ENCODE measurements at places on chromosomes 2 and 18.

- no peak for DNase-seq
Measured at GRCh38 chr2:112314856-112315255, 39.5 kb downstream of the ZC3H6 start.

- DNase-seq: no peak
Measured at GRCh38 chr18:67525328-67526099, 9.0 kb upstream of the DSEL start.

- no peak for DNase-seq
Measured at GRCh38 chr2:135662088-135662487, 79.6 kb upstream of the UBXN4 start.

- DNase-seq: no peak
Measured at GRCh38 chr2:164794432-164795231, 47.0 kb downstream of the COBLL1 start.

DNA sequence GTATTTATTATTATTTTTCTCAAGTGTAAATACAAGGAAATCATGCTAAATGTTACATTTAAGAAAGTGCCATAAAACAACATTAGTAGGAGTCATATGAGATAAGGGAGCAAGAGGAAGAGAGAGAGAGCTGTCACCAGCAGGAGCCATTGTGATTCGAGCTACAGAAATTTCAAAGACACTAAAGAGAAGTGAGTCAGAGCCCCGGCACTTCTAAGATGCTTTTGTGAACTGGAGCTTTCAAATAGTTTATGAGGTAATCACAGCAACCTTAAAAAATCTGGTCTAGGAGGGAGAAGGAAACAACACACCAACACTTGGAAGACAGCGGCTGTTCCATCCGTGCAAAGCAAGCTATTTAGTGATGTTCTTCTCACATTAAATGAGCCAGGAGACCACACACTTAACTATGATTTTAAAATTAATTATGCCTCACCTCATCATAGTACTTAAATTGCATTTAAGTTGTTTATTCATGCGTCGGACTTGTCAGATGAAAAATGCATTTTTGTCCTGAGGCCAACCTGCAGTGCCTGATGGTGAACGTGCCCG is 382.7 kb upstream of the SALL3 start:
- DNase-seq: no peak

GRCh38 chr2:118806797-118807667 is 40.4 kb downstream of the EN1 start:
- no peak for DNase-seq

DNA sequence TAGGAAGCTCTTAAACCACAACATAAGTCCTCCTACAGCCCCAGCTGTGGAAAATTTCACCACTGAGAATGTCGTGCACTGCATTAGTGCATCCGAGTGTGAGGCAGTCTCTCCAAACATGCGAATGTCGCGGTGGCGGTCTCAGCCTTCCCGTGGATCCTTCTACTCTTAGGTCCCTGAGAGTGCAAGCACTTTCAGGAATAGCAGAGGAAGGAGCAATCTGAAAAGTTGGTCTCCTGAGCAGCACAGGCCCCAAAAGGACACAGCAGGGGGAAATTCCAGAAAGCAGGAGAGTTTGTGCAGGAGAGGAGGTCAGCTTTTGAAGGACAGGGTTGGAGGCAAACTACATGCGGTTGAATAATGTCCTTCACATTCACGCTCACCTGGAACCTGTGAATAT is 440.5 kb upstream of the SMIM21 start:
- DNase-seq: no peak

- no peak for DNase-seq
Measured at GRCh38 chr2:201966691-201967438, 66.8 kb upstream of the FZD7 start.

DNA sequence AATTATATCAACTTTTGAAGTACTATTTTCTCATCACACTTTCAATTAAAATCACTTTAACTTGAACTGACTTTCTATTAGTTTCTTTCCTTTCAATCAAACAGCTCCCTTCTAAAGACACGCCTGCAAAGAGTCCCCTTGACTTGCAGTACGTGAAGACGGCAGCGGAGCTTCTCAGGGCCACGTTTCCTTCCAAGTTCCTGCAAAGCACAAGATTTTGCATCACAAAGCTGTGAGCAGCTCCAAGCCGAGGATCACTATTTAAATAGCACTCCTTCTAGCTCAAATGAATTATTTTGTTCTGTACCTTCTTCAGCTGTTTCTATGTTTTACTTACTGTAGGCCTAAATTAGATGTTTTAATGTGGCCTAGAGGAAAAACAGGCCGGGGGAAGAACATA is 30.8 kb downstream of the SH3YL1 start:
- DNase-seq: no peak

DNA sequence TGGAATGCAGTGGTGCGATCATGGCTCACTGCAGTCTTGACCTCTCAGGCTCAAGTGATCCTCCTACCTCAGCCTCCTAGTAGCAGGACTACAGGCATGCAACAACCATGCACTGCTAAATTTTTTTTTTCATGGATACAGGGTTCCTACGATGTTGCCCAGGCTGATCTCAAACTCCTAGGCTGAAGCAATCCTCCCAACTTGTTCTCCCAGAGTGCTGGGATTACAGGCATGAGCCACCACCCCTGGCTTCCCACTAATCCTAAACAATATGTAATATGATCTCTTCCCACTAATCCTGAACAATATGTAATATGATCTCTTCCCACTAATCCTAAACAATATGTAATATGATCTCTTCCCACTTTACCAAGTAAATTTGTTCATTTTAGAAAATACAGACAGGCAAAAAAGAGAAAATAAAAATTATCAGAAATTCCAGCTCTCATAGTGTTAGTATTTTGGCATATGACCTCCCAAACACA is 33.7 kb upstream of the C18orf32 start:
- DNase-seq: no peak

GRCh38 chr2:19671311-19671710 is 230.5 kb downstream of the TTC32 start:
- no peak for DNase-seq

GRCh38 chr2:24225499-24226242 is 50.8 kb downstream of the FAM228A start:
- no peak for DNase-seq

DNA sequence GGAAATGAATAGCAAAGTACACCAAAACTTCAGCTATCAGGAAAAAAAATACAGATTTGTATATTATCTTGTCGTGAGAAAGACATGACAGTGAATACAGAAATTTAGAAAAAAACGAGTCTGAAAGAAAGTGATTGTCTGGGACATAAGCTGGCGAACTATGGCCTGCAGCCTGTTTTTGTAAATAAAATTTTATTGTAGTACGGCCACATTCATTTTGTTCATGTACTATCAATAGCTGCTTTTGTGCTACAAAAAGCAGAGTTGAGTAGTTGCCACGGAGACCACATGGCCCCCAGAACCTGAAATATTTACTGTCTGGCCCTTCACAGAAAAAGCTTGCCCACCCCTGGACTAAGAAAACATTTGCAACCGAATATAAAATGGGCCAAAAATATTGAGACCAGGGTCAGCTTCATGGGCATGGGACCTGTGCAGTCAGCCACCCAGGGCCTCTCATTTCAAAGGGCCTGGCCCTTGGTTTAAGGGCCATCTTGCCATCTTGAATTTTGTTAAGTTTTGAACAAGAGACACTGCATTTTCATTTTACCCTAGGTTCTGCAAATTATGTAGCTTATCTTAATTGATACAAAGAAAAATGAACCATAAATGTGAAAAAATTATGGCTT is 17.9 kb downstream of the ANTXR1 start:
- no peak for DNase-seq

DNA sequence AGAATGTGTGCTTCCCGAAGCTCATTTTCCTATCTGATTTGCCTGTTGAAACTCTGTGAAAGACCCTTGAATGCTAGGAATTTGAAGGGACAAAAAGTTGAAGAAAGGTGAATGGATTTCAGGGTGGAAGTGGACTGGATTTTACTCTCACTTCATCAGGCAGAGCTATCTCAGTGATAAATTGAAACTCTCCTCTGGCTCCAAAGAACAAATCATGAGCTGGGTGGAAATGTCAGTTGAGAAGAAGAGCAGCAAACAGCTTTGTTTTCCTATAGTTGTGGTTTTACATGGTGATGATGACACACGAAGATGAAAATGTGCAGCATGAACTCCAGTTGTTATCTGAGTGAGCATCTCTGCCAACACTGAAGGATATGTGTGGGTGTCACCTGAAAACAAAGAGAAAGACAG is 34.4 kb downstream of the CD28 start:
- DNase-seq: no peak

DNA sequence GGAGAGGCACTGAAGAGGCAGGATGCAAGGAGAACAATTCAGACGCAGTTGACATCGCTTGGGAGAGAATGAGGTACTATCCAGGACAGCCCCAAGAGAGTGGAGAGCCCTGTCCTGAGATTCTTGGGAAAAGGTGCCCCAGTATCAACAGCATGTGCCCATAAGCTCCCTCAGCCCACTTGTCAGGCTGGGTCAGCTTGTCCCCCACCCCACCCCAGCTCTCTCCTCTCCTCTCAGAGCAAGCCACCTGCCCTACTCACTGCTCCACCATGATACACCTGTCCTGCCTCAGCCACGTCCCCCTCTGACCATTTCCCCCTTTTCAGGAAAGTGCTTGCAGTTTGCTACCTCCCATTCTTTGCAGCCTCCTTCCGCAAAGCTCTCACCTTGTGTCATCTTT is 111.8 kb downstream of the XRCC5 start:
- DNase-seq: no peak

DNA sequence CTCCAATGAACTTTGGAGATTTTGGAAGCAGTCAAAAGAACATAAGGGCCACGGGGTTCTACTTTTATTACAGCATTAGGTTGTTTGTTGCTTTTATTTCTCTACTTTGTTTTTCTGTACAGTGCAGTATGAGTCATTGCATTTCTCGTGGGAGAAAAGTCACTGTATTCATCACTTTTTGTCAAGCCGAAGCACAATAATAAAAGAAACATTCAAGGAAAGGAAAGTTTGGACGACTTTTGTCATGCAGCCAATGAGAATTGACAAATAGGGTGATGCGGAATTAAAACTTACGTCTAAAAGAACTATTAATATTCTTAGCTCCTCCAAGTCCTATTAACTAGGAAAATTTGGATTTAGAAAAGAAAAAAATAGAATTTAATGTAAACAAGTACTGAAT is 209.9 kb downstream of the TMEM182 start:
- DNase-seq: no peak

GRCh38 chr2:238369591-238370040 is 49.3 kb downstream of the TRAF3IP1 start:
- no peak for DNase-seq

DNA sequence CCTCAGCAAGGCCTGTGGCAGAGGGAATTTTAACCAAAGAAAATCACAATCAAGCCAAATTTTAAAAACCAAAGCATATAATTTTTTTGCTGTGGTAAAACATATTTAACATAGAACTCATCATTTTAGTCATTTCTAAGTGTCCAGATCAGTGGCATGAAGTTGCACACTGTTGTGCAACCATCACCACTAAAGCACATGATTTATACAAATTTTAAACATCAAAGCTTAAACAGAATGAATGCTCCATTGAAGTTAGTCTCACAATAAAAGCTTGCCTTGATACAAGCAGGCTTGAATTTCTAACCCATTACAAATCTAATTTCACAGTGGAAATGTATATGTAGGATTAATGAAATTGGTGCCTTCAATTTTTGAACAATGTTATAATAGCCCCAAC is 31.2 kb downstream of the FTCDNL1 start:
- DNase-seq: no peak

DNA sequence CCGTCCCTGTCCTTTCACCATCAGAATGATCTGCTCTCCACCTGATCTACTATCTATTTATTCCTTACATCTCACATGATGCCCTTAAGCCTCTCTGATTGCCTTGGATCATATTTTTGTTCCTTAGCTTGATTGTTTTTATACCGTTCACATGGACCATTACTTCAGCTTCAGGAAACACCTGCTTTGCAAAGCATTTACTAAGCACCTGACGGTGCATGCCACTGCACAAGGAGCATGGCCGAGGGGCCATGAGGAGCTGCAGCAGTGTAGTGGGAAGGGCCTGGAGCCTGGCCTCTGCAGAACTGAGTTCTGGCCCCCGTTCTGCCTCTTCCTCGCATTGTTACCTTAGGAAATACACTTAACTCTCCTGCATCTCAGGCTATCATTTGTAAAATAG is 124.1 kb upstream of the NDUFV2 start:
- DNase-seq: no peak

DNA sequence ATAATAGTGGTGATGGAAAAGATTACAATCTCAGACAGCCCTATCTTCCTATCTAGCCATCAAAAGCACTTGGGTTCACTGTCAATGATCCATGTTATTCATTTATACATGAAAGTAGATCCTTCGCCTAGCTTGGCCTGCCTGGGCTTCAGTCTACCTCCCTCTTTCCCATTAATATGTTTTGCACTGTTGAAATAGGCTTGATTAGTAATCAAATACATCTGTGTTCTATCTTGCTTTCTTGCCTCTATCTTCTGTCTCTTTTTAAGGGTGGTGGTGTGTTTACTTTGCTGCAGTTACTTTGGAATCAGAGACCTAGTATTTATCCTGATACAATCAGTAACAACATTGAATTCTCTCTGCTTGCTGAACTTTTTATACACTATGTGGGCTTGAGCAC is 521.2 kb downstream of the TNS1 start:
- DNase-seq: no peak

DNA sequence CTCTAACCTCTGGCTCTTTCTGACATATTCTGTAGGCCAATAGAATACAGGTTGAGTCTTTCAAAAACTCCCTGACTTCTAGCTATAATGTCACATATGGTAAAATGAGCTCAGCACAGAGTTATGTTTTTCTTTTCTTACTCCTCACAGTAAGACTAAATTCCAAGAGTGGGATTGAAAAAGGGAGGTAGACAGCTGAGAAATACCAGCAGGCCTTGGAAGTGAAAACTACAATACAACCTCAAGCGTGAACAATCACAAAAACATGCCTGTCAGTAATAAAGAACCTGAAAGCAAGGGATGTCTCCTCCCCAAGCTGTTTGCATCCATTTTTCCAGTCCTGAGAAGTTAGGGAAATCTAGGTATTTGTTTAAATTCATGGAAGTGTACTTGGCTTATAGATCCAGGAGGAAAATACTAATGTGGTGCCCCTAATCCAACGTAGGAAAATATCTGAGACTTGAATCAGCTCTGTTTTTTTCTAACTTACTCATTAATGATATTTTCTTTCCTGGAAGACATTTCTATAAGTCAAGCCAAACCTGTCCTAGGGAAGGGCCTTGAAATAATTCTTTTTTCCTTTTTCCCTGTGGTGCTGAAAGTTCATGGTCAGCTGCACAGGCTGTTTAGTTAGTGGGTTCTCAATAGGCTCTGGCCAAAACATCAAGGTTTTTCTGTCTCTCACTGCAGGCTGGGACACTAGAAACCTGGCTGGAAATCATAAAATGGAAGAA is 167.9 kb upstream of the SPATS2L start:
- DNase-seq: no peak

Measured in stimulated activated CD8-positive, alpha-beta memory T cell treated with anti-CD3 and anti-CD28 coated beads, Interleukin-15, amount 100 ng/mL, for 48 hours (primary cell).